ENCODE measurements at places on chromosomes 16 and 17.

DNA sequence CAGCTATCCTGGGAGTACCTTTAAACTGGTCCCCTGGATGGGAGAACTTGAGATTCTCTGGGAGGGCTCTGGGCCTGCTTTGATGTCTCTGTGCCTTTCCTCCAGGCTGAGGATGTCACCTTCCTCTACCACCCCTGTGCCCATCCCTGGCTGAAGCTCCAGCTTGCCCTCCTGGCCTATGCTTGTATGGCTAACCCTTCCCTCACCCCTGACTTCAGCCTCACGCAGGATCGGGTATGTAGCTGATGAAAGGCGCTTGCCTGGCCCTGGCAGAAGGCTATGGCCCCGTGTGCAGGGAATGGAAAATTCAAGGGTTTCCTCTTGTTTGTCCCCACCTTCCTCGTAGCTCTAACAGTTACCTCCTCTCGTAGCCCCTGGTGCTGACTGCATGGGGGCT is 3.0 kb downstream of the TP53I13 start:
- DNase-seq, result no peak

- DNase-seq, result no peak
Observed at GRCh38 chr16:4477966-4478365, 1.8 kb downstream of the HMOX2 start.

GRCh38 chr17:79633993-79634813 is 23.4 kb upstream of the RBFOX3 start:
- DNase-seq, result no peak

DNA sequence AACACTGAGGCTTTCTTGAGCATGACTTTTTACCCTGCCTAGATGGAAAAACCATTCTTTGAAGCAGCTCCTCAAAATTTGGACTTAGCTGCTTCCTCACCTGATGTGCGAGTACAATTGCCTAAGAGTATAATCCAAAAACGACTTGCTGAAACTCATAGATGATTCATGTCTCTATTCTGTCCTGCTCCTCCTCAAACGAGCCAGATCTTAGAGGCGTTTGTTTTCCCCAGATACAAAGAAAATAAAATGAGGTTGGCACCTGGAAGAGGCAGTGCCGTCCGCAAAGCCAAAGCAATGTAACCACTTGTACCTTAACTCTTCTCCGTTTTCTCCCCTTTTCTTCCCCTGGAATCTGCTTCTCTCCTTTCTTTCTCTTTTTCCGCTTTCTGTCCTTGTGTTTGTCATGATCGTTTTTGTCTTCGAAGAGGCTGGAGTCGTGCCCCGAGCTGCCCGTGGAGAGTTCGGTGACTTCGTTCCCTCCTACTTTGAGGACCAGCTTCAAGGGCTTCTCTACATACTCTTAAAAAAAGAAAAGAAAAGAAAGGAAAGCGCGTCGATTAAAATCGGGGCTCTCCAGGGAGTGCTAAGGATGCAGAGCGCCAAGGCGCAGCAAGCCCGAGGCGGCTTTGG is 895 bp downstream of the BRD7 start:
- DNase-seq, result no peak

DNA sequence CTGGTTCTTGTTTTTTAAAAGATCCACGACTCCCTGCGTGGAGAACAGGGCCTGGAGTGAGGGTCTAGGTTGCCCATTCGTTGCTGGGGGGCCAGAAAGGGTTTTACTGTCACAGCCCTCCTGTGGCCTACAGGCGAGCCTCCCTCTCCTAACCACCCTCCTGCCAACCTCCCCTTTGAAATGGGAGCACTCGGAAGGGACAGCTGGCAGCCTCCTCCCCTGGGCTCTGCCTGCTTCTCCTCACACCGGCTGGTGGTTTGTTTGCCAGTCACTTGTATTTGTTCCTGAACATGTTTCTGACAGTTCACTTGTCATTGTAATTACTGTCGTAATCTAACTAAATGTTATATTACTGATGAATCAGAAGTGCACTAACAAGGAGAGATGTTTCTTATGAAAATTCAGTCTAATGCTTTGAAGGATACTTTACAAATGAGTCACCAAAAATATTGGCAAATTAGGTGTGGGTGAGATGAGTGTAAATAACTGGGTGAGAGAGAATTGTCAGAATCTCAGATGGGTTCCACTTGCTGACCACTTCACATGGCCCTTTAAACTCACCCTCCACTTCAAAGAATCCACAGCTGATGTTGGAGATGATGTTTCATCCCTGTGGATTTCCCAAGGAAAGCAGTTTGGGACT is 2.7 kb upstream of the SPPL2C start:
- DNase-seq, result no peak

DNA sequence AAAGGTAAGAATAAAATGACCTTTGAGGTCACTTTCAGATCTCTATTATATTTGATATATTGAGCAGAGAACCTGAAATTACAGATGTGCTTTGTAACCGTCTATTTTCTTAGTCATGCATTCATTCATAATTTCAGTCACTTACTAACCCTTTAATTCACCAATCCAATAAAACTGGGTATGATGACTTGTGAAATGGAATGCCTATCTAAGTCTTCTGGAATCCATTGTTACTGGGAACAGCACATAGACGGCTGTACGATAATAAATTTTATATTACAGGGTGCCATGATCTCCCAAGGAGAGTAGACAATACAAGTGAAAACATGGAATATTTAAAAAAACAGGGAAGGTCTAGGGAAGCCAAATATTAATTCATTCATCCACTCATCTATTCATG is 22.9 kb downstream of the CDH11 start:
- no peak for DNase-seq

- DNase-seq, result no peak
Observed at GRCh38 chr16:51440131-51440889, 289.2 kb upstream of the SALL1 start.

DNA sequence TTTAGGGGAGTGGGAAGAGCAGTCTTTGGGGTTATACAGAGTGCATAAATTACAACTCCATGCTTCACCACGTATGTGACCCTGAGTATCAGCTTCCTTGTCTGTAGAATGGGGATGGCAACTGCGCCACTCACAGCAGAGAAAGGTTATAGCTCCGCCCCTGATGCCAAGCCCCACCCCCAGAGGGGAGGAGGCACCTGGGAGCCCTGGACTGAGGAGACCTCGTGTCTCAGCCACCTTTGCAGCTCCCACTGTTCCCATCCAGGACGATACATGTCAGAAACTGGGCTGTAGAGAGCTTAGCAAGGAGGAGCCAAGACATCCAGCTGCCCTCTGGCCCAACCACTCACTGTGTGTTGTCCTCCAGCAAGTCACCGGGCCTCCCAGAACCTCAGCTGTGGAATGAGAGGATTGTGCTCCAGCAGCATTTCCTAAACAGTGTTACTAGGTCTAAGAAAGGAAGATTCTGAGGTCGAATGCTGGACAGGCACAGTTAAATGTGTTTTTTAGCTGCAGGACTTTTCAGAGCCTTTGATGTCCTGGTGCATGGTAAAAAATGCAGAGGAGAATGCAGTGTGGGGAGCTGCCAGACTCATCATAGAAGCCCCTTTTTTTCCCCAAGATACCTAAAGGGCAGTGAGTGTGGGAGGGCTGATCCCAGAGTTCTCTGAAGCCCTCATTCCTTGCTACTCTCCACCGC is 49.4 kb downstream of the BEAN1 start:
- DNase-seq, result peak; percentile 23

DNA sequence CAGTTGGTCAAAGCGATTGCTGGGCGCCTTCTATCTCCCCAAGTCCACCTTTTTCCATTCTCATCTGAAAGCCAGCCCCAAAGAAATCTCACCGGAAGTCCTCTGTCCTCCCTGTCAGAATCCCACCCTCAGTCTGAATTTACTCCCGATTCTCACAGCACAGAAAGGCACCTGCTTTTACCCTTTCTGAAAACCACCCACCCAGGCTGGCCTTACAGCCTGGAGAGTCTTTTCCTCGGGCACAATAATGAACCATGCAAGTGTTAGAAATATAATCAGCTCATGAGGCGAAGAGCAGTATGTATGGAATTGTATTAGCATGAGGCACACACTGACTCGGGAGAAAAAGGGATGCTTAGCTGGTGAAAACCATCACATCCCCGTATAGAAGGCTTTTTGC is 1.2 kb upstream of the ZFHX3 start:
- DNase-seq, result no peak
